ENCODE measurements at places on chromosomes 16 and 17.

GRCh38 chr16:47612711-47613110, 151.6 kb downstream of the PHKB start:
- H3K4me1 ChIP-seq = no peaks in the 10 kb centered on the region
- H3K27me3 ChIP-seq = no peaks in the 10 kb centered on the region
- H3K4me3 ChIP-seq = no peak overlapping the region
- no peak for DNase-seq

- no peak overlapping the region for H3K27ac ChIP-seq
- no peaks in the 10 kb centered on the region for H3K27me3 ChIP-seq
- H3K4me1 ChIP-seq = no peaks in the 10 kb centered on the region
- no peaks in the 10 kb centered on the region for H3K36me3 ChIP-seq
Observed at GRCh38 chr16:67407176-67407787, 9.0 kb downstream of the ZDHHC1 start.

DNA sequence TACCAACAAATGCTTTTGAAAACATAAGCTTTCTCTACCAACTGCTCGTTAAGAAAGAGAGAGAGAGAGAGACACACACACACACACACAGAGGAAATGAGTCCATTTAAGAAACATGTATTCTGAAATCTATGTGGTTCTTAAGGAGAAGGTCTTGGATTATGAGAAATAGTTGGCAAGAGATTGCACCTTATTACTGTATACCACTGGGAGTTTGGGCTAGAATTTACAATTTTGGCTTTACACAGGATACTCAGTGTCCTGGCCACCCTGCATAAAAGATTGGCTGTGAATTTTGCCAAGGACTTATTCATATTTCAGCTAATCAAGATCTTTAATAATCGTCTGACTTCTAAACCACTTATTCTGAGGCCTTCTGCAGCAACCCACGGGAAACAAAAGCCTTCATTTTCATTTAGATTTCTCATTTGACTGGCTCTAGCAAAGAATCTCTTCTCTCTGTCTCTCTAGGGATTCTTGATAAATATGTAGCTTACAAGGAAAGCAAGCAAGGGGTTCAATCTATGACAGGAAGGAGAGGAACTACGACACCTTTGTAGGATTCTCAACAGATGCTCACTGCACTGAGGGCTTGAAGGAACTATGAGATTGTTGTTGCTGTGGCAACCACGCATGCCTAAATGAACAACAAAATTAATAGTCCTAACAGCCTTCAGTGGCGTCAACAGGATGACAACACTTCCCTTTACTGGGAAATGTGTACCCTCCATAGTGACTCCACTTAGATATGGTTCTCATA, 75.3 kb upstream of the GNAO1 start:
- no peaks in the 10 kb centered on the region for H3K4me1 ChIP-seq
- H3K4me3 ChIP-seq = no peak overlapping the region
- no peaks in the 10 kb centered on the region for H3K27me3 ChIP-seq
- H3K36me3 ChIP-seq = no peaks in the 10 kb centered on the region
- H3K27ac ChIP-seq = no peak overlapping the region
- DNase-seq = no peak

DNA sequence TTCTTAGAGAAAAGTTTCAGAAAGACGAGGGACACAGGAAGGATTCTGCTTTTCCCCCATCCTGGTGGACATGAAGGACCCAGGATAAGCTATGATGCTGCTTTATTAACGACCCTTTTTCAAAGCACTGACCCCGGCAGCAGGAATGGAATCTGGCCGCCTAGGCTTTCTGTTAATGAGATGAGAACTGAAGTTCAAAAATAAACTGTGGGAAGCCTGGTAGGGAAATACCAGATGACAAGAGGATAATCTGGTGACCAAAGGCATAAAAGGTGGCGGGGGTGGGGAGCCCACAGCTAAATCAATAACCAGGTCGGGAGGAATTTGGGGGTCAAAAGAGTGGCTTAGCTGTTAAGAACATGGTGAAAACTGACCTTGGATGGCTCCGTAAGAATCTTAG, 171.0 kb downstream of the XYLT1 start:
- no peak overlapping the region for H3K4me3 ChIP-seq
- H3K27me3 ChIP-seq = no peaks in the 10 kb centered on the region
- H3K36me3 ChIP-seq = no peaks in the 10 kb centered on the region
- H3K4me1 ChIP-seq = peaks cover 6% of the 10 kb centered on the region

DNA sequence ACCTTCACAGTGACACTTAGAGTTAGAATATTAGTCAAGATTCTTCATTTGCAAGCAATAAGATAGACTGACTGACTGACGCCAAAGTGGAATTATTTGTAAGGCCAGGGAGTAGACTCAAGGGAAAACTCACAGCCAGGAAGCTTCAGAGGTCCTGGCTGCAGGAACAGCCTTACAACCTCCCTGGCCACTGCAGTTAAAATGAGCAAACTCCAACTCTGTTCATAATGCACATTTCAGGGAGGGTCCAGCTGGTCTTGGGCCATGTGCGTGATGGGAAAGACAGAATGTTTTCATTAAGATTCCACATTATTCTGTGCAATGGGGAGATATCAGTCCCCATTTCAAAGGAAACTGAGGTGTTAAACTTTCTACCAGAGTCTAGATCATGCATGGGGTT, 9.9 kb downstream of the CAPNS2 start:
- H3K4me3 ChIP-seq = no peak overlapping the region
- H3K27ac ChIP-seq = no peak overlapping the region
- no peaks in the 10 kb centered on the region for H3K36me3 ChIP-seq
- H3K4me1 ChIP-seq = no peaks in the 10 kb centered on the region
- H3K27me3 ChIP-seq = no peaks in the 10 kb centered on the region

- no peak overlapping the region for H3K4me3 ChIP-seq
- no peak overlapping the region for H3K27ac ChIP-seq
- H3K4me1 ChIP-seq = no peaks in the 10 kb centered on the region
- H3K36me3 ChIP-seq = no peaks in the 10 kb centered on the region
Observed at GRCh38 chr17:57038486-57038885, 46.6 kb upstream of the AKAP1 start.

- H3K36me3 ChIP-seq = no peaks in the 10 kb centered on the region
- DNase-seq = no peak
- no peak overlapping the region for H3K27ac ChIP-seq
- H3K4me1 ChIP-seq = no peaks in the 10 kb centered on the region
- H3K27me3 ChIP-seq = no peaks in the 10 kb centered on the region
Observed at GRCh38 chr16:69166221-69166833, 20.6 kb upstream of the SNTB2 start.

- no peaks in the 10 kb centered on the region for H3K4me1 ChIP-seq
- H3K36me3 ChIP-seq = no peaks in the 10 kb centered on the region
- DNase-seq = no peak
- H3K27me3 ChIP-seq = no peaks in the 10 kb centered on the region
Observed at GRCh38 chr16:471353-472198, 46.1 kb downstream of the RAB11FIP3 start.

DNA sequence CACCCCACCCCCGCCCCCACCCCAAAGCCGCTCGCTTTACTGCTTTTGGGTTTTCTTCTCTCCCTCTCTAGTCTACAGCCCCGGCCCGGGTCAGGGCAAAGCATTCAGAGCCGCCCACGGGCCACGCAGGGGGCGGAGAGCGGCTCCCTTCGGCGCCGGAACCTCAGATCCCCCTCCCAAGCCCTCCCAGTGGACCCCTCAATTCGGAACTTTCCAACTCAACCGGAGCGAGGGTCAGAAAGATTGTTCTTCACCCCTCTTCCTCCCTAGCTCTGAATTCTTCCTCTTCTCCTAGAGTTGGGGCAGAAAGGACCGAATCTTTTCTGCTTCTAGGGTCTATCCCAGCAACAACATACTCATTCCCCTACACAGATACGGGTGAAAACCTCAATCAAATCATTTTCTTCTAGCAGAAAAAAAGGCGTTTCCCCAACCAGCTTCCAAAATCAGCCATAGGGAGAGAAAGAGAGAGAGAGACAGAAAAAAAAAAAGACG, 1.0 kb downstream of the HOXB2 start:
- no peaks in the 10 kb centered on the region for H3K27me3 ChIP-seq
- peak overlapping the region; percentile 55 for H3K4me3 ChIP-seq
- no peak for DNase-seq
- H3K27ac ChIP-seq = peak overlapping the region; percentile 76

GRCh38 chr17:50630524-50631194, 4.0 kb upstream of the ABCC3 start:
- H3K4me3 ChIP-seq = no peak overlapping the region
- H3K27me3 ChIP-seq = peaks cover 6% of the 10 kb centered on the region
- H3K36me3 ChIP-seq = no peaks in the 10 kb centered on the region
- no peaks in the 10 kb centered on the region for H3K4me1 ChIP-seq

GRCh38 chr16:59190731-59191130, 456.6 kb upstream of the GOT2 start:
- no peak overlapping the region for H3K27ac ChIP-seq
- no peak overlapping the region for H3K4me3 ChIP-seq
- no peak for DNase-seq
- no peaks in the 10 kb centered on the region for H3K4me1 ChIP-seq
- no peaks in the 10 kb centered on the region for H3K36me3 ChIP-seq

GRCh38 chr17:37475731-37476420, 13.8 kb upstream of the DUSP14 start:
- no peak for DNase-seq
- H3K36me3 ChIP-seq = no peaks in the 10 kb centered on the region
- no peaks in the 10 kb centered on the region for H3K27me3 ChIP-seq
- H3K27ac ChIP-seq = no peak overlapping the region
- H3K4me1 ChIP-seq = no peaks in the 10 kb centered on the region
- no peak overlapping the region for H3K4me3 ChIP-seq

- DNase-seq = no peak
- H3K4me3 ChIP-seq = no peak overlapping the region
- peak overlapping the region; percentile 68 for H3K27ac ChIP-seq
- H3K4me1 ChIP-seq = peaks cover 16% of the 10 kb centered on the region
Observed at GRCh38 chr17:74427048-74427762, 4.7 kb upstream of the GPRC5C start.

DNA sequence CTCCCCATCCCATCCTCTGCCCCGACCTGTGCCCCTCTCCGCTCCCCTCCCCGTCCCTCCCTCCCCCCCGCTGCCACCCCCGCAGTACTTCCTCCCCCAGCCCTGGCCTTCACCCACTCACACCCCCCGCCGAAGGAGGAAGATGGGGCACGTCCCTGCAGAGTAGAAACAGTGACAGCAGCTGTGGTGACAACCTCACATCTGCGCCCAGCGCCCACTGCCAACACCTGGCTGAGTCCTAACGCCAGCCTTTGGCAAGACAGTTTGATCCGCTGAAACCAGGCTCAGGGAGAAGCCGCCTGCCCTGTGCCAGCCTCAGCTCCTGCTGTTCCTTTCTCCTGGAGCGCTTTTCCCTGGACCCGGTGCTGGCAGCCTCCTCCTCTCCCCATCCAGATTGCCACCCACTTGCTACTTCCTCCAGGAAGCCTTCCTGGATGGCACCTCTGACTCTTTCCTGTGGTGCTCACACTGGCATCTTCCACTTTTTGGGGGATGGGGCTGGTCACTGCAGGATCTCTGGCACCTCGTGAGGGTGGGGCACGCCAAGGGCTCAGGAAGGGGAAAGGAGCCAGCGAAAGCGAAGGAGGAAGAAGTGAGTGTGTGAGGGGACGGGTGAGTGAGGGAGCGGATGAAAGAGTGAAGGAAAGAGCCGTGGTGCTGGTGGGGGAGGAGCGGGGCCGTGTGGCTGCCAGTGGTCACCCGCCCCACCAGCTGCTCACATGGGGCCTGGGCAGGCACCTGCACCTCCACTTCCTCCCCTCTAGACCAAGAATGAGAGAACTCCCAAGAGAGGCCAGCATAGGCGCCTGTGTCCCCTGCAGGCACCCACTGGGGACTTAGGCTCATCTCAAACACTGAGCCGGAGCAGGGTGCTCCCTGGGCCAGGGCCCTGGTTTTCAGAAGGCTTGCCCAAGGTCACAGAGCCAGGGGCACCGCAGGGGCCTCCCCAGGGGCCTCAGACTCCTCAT, 27.0 kb downstream of the ZFPM1 start:
- H3K27ac ChIP-seq = no peak overlapping the region
- peak; percentile 86 for DNase-seq
- peak overlapping the region; percentile 9 for H3K4me3 ChIP-seq
- no peaks in the 10 kb centered on the region for H3K36me3 ChIP-seq

DNA sequence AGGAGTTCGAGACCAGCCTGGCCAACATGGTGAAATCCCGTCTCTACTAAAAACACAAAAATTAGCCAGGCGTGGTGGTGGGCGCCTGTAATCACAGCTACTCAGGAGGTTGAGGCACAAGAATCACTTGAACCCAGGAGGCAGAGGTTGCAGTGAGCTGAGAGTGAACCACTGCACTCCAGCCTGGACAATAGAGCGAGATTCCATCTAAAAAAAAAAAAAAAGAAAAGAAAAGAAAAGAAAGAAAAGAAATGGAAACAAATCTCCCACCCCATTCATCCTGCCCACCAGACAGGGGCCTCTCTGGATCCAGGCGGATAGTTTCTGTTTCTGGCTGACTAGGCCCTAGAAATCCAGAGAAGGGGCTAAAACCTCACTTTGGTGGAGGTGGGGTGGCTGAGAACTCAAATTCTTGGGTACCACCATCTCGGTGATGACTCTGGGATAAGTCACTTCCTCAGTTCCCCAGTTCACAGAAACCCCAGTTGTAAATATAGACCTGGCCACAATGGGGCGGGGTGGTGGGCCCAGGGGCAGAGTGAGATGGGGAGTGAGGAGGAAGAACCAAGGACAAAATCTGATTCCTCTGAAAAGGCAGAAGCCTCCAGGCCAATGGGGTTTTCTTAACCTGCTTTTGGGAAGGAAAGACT, 22.2 kb downstream of the SOCS1 start:
- peak overlapping the region; percentile 76 for H3K27ac ChIP-seq
- peak; percentile 58 for DNase-seq
- H3K4me3 ChIP-seq = no peak overlapping the region
- H3K27me3 ChIP-seq = no peaks in the 10 kb centered on the region

Measured in Peyer's patch (tissue), 4 donors.